ENCODE measurements at places on chromosomes 12 and 14.

DNA sequence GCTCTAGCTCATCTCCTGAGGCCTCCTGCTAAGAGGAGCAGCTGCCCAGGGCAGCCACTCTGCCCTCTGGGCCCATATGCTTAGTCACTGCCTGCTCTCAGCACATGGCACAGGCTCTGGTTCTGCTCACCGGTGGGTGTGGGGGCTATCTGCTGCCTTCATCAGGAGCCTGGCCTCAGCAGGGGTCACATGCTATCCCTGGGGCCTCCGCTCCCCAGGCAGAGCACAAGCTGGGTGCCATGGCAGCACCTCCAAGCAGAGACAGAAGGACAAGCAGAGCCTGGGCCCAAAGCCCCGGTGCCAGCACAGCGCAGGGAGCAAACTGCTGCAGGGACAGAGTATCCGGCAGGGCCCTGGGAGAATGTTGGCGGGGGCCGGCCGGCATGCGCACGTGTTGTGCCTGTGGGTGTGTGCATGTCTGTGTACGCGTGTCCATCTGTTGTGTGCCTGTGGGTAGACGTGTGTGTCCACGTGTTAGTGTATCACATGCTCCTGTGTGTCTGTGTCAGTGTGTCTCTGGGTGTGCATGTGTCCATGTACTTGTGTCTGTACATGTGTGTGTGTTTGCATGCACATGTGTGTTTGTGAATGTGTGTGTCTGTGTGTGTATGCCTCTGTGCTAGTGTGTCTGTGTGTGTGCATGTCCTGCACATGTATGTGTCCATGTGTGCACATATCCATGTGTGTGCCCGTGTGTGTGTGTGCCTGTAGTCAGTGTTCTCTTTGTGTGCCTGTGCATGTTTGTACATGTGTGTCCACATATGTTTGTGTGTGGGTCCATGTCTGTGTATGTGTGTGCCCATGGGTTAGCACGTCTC lies 326.9 kb downstream of the TMEM121 start:
- DNase-seq: no peak

GRCh38 chr14:32018391-32019092 lies 58.6 kb upstream of the ARHGAP5 start:
- no peak for DNase-seq

GRCh38 chr12:120574106-120574505 lies 7.1 kb downstream of the POP5 start:
- no peak for DNase-seq

- DNase-seq: no peak
Observed at GRCh38 chr14:27242874-27243273, 645.0 kb upstream of the NOVA1 start.

DNA sequence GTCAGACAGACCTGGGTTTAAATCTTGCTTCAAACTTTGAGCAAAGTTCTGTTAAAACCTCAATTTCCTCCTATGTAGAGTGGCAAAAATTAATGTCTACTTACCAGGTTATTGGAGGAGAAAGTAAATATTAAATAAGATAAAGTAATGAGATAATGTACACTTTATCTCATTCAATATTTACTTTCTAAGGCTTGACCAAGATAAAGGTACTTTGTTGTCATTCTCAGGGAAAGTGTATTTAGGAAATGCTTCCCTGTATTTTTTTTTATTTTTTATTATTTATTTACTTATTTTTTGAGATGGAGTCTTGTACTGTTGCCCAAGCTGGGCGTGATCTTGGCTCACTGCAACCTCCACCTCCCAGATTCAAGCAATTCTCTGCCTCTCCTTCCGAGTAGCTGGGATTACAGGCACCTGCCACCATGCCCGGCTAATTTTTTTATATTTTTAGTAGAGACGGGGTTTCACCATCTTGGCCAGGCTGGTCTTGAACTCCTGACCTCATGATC lies 4.7 kb downstream of the FAM161B start:
- no peak for DNase-seq
